ENCODE measurements at places on chromosomes 2 and 18. TPM values are rescaled to one million over a fixed set of nuclear protein-coding genes. Genes with fewer than 3 reads are reported as not detected.

LDLRAD4 gene
- 0.88 TPM for total RNA-seq

ARHGAP28 gene
- total RNA-seq: 23.9 TPM

MC2R gene
- not detected for total RNA-seq

TEKT4 gene
- total RNA-seq: not detected

CERKL gene
- not detected for total RNA-seq

CD8B gene
- not detected for total RNA-seq

GRCh38 chr2:31219131-31219969, 2.0 kb upstream of the CAPN14 start:
- peak; percentile 18 for DNase-seq
- peaks cover 15% of the 10 kb centered on the region for H3K27me3 ChIP-seq
- H3K36me3 ChIP-seq: no peaks in the 10 kb centered on the region
- H3K4me3 ChIP-seq: no peak overlapping the region
- no peak overlapping the region for H3K27ac ChIP-seq

- no peak overlapping the region for H3K4me3 ChIP-seq
- peaks cover 32% of the 10 kb centered on the region for H3K4me1 ChIP-seq
- H3K27me3 ChIP-seq: no peaks in the 10 kb centered on the region
- peaks cover 18% of the 10 kb centered on the region for H3K36me3 ChIP-seq
These were observed 33.6 kb downstream of the ATOH8 start for GRCh38 chr2:85787282-85787980.

DNA sequence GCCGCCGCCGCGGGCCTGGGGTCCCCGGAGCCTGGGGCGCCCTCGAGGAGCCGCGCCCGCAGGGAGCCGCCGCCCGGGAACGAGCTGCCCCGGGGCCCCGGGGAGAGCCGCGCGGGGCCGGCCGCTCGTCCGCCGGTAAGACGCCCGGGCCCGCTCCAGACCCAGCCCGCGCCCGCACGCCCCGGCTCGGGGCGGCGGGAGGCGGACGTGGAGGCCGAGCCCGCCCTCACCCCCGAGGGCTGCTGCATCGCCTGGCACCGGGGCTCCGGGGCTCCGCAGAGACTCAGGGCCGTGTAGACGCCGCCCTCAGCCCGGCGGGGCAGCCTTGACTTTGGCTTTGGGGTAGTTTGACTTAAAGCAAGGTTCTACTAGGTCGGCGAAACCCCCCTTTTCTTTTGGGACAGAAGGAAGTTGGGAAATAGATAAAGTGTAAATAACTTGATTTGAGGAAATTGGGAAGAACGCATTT, 335 bp downstream of the ERFE start:
- H3K36me3 ChIP-seq: no peaks in the 10 kb centered on the region
- H3K27ac ChIP-seq: no peak overlapping the region
- peaks cover 4% of the 10 kb centered on the region for H3K4me1 ChIP-seq

- H3K4me1 ChIP-seq: peaks cover 7% of the 10 kb centered on the region
- DNase-seq: no peak
- H3K27me3 ChIP-seq: no peaks in the 10 kb centered on the region
- H3K36me3 ChIP-seq: no peaks in the 10 kb centered on the region
- no peak overlapping the region for H3K27ac ChIP-seq
- H3K4me3 ChIP-seq: no peak overlapping the region
These were observed 48.3 kb upstream of the LAMA1 start for GRCh38 chr18:7165846-7166393.

DNA sequence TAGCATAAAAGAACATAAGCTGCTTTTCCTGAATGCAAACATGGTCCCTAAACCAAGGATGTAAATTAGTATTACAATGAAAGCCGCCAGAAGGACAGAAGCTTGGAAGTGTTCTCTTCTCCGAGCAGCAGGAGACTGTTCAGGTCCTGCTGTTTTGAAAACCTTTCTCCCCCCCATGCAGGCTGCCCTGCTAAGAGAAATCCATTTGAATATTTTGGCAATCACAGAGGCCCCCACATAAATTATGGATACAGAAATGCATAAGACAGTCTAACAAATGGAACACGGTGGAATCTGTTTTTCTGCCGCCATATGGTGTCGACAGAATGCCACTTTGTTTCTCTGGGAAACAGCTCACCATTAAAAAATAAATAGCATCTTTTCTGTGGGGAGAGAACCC, 600.4 kb upstream of the KLHL29 start:
- no peak for DNase-seq
- no peaks in the 10 kb centered on the region for H3K36me3 ChIP-seq
- no peak overlapping the region for H3K27ac ChIP-seq

GRCh38 chr2:239359196-239359912, 41.5 kb downstream of the HDAC4 start:
- H3K36me3 ChIP-seq: no peaks in the 10 kb centered on the region
- no peak overlapping the region for H3K27ac ChIP-seq
- no peaks in the 10 kb centered on the region for H3K27me3 ChIP-seq
- no peak overlapping the region for H3K4me3 ChIP-seq

GRCh38 chr2:203484266-203485112, 50.6 kb downstream of the RAPH1 start:
- no peak for DNase-seq
- no peaks in the 10 kb centered on the region for H3K27me3 ChIP-seq
- peaks cover 84% of the 10 kb centered on the region for H3K36me3 ChIP-seq
- H3K27ac ChIP-seq: peak overlapping the region; percentile 13
